ENCODE measurements at places on chromosomes 7 and 10. TPM values are rescaled to one million over a fixed set of nuclear protein-coding genes. Genes with fewer than 3 reads are reported as not detected.

ANXA8L1 gene
- not detected for polyA plus RNA-seq

RAMP3 gene
- not detected for polyA plus RNA-seq

ZKSCAN5 gene
- polyA plus RNA-seq: 5.4 TPM

COX19 gene
- polyA plus RNA-seq: 26.7 TPM

CYP26C1 gene
- not detected for polyA plus RNA-seq

SFTPD gene
- polyA plus RNA-seq: not detected

FASTK gene
- polyA plus RNA-seq: 55.4 TPM

Measured in IgD-negative memory B cell (primary cell).